ENCODE measurements at places on chromosomes 12 and 14.

DNA sequence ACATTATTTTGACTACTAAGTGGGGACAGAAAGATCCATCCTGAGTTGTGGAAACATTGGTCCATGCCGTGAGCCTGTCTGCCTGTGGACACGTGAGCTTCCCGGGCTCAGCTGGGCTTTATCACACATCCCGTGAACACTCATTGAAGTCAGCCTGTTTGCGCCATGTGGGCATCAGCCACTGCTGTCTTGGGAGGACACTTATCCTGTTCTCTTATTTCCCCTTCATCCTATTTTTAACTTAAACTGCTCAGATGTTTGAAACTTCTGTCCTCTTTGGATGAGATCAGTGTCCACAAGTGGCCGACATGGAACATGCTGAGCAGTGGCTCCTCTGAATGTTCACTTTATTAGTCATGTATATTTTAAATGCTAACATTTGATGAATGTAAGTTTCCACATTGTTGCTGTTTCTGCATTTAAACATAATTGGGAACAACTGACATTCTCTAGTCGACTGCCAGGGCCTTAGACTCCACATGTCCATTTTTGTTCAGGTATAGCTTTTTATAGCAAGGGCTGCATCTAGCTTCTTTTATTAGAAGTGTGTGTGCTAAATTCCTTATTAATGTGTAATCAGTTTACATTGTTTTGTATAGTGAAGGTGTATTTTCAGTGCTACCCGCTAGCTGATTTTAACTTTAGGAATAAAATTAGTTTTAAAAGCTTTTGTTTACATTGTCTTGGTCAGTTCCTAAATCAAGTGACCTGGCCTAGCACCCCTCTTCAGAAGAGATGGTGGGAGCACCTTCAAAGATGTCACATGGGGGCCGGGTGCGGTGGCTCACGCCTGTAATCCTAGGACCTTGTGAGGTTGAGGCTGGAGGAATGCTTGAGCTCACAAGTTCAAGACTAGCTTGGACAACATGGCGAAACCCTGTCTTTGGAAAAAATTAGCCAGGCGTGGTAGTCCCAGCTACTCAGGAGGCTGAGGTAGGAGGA, 24.0 kb downstream of the RNF34 start:
- DNase-seq: no peak

GRCh38 chr12:13365748-13366366, 169.3 kb downstream of the EMP1 start:
- DNase-seq: no peak

GRCh38 chr12:94191023-94191422, 42.6 kb downstream of the PLXNC1 start:
- no peak for DNase-seq

- no peak for DNase-seq
Observed at GRCh38 chr12:39205969-39206368, 237.0 kb downstream of the KIF21A start.

- DNase-seq: peak; percentile 29
Observed at GRCh38 chr12:20463913-20464524, 95.7 kb downstream of the PDE3A start.

GRCh38 chr14:75383721-75384120, 44.1 kb upstream of the JDP2 start:
- DNase-seq: no peak

DNA sequence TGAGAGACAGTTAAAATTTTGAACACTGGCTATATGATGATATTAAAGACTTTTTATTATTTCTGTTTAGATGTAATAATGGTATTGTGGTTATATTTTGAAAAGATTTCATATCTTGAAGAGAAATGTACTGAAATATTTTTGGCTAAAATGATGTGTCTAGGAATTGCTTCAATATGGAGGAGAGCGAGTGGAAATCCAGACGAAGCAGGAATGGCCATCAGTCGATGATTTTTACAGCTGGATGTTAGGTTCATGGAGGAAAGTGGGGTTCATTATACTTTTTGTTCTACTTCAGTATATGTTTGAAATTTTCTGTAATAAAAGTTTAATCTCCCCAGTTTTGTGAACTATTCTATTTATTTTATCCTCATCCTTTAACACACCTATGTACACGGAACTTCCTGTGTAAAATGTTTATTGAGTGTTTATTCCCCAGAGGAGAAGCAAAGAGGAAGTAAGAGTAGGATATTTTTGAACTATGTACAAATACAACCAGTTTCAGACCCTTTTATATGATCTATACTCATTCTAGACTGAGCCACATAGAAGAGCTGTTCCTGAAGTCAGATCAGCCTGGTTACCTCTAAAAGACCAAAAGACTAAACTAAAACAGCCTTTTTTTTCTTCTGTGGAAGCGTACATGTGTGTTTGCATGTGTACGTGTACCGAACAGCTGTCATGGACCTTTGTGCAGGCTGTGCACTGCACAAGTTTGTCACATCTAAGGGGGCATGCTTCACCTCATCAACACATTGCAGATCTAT, 211.0 kb upstream of the NUDT4 start:
- DNase-seq: no peak

All from NCI-H526 (cell line).